NK-92 treated with Interleukin-12 subunit alpha and Interleukin-12 subunit beta, amount 100 ng/mL, for 24 hours (cell line): ENCODE measurements at places on chromosomes 4 and X.

DNA sequence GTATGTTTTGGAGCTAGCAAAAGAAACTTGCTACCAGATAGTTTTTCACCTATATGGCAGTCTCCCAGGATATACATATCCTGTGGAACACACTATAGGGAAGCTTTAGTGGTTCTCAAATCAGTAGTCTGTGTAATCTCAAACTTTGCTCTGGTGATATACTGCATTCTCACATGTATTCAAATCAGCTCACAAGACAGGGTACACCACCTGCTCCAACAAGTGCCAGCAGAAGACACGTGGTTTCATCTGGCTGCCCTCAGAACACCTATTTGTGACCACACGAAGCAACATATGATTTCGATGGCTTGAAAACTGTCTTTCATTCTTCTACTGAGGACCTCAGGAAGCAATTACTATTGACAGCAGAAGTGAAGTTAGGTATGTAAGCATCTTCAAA, 37.7 kb downstream of the BCLAF3 start:
- no peak for DNase-seq

GRCh38 chrX:38718311-38718710, 82.9 kb upstream of the MID1IP1 start:
- no peak for DNase-seq

DNA sequence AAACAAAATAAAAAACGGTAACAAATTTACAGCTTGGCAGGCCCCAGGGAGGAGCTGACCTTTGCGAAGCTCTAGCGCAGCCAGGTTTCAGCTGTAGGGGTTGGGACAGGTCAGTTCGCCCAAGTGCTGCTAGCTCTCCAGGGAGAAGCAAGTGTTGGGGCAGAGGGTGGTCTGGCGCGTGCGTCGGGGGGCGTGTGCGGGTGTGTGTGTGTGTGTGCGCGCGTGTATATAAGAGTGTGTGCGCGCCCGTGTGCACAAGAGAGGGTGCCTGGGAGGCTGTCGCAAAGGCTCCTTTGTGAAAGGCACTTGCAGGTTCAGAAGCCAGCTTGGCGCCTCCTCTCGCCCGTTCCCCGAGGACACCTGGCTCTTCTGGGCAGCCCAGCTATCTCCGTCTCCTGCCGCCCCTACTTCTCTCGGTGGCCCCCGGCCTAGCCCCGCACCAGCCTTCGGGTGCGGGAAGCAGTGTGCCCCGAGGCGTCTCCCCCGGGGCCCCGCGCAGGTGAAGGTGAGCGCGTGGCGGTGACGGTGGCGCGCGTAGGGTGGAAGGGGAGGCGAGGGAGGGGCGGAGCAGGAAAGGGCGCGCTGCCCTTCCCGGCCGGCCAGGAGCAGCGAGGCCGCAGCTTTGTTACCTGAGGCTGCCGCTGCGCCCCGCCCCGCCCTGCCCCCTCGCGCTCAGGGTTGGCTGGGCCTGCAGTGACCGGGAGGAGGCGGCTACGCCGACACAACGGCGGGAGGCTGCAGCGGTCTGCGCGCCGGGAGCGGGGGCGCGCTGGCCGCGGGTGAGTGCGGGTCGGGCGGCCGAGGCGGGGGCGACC, at the start of gene FHDC1:
Gene FHDC1 (plus strand): TSS at position 693 of the 815 bp plus-strand sequence. CDS start 6,735 bp downstream, outside the sequence.
- no peak for DNase-seq

DNA sequence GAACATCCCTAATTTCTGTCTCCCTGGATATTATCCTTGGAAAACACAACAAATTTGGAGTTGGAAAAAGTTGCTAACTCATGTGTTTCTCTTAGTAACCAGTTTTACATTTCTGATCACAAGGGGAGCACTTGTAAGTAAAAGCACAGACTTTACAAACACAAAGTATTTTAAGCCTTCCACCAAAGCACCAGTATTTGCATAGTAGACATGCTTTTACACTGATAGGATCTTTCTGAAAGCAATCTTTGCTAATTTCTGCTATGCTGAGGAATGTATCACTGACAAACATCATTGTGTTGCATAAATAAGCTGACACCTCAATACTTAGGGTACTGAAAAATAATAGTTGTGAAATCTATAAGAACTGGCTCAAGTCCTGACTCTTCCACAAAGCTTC, 100.6 kb downstream of the MID1 start:
- DNase-seq = no peak

GRCh38 chr4:154076921-154077320, 288.0 kb upstream of the SFRP2 start:
- DNase-seq = no peak

DNA sequence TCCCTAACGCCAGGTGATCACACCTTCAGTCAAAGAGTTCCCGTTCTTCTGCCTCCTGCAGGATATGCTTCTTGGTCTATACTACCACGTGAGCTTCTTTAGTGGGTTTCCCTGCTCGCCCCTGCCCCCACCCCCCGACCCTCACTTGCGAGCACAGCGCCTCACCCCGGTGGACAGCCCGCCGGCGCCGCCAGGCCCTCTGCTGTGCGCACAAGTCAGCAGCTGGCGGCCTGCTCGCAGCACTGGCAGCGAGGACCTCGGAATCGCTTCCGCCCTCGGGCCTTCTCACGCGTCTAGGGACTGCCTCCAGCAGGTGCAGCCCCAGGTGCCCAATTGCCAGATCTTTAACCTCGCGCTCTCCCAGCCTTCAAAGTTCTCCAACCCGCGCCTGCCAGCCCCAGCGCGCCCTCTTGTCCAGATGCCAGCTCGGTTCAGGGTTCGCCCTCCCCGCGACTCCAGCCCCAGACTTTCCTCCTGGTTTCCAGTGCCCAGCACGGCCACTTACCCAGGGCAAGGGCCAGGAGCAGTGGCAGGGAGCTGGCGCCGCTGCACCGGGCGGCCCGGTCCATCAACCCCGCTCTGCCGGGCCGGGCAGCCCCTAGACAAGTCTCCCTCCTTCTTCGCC, 454 bp downstream of the BTC start:
- no peak for DNase-seq

- DNase-seq = no peak
These were observed 17.8 kb downstream of the ZNF185 start for GRCh38 chrX:152915541-152916241.

GRCh38 chr4:87807402-87807801, 8.0 kb downstream of the IBSP start:
- no peak for DNase-seq

GRCh38 chr4:181595716-181596115, 647.5 kb upstream of the TENM3 start:
- no peak for DNase-seq

- no peak for DNase-seq
These were observed 62.9 kb upstream of the SMAD1 start for GRCh38 chr4:145418739-145419138.

DNA sequence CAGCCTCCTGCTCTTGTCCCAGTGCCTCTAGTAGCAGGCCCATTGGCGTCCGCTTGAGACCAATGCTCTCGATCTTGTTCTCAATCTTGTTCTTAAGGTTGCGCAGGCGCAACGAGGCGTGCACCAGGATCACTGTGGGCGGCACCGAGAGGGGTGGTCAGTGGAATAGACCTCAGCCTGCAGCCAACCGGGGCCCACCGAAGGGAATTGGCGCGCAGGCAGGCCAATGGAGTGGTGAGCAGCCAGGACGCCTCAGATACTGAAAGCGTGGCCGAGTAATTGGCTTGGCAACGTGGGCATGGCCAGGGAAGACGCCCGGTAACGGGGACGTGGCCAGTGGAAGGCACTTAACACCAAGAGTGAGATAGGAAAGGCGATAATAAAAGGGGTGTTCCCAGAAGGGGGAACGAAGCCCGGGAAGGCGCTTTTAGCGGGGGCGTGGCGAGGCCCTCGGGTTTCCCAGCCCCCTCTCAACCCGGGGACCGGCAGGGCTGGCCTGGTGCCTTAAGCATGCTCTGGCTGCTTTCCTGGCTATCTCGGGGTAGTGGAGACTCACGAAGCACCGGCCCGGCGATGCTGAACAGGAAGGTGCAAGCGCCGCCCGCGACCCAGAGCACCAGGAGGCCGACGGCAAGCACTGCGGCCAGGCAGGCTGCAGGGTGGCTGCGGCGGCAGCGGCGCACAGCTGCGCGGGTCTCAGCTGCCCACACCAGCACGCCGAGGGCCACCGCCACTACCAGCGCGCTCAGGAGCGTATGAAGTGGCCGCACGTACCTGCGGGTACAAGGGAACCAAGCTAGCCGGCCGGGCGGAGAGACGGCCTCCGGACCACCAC, 1.7 kb downstream of the PRAF2 start:
- no peak for DNase-seq

DNA sequence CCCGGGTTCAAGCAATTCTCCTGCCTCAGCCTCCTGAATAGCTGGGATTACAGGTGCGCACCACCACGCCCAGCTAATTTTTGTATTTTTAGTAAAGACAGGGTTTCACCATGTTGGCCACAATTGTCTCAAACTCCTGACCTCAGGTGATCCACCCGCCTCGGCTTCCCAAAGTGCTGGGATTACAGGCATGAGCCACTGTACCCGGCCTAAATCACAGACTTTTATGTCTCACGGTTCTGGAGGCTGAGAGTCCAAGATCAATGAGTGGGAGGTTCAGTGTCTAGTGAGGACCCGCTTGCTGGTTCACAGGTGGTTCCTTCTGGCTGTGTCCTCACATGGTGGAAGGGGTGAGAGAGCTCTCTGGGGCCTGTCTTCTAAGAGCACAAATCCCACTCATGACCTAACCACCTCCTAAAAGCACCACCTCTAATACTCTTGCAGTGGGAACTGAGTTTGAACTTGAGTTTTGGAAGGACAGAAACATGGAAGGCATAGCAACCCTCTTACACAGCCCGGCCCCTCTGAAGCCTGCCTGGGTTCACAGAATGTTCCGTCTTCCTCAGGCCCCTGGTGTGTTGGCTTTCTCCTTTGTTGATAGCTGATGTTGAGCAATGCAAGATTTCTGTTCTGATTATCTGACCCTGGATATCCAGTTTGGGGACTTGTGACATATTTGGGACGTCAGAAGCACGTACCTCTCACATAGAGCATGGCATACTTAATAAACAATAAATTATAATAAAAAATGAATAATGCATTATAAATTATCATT, 1.9 kb upstream of the AKAP17A start:
- DNase-seq = no peak

DNA sequence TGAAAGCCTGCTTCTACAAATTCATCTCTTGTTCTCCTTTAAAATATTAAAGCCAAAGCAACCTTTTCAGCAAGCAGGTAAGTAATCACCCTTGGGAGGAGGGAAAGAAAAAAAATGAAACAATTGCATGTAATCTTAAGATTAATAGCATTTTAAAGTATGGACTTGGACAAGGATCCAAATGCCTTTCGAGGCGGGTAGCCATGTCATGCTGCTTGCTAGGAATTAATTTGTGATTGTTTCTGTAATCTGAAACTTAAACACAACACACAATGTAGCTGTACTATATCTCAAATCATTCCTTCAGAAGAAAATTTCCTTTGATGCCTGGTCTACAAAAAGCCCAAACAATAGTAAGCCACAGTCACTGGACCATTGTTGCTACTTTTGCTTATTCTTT, 112.4 kb upstream of the CBR4 start:
- DNase-seq = no peak

DNA sequence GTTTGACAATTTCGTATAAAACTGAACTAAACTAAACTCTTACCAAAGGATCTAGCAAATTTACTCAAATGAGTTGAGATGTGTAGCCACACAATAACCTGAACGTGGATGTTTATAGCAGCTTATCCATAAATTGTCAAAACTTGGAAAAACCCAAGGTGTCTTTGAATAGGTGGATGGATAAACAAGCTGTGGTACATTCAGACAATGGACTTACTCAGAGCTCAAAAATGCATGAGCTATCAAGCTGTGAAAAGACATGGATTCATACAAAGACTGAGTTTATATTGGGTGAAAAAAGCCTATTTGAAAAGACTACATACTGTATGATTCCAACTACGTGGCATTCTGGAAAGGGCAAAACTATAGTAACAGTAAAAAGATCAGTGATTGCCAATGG, 69.5 kb downstream of the LARP1B start:
- DNase-seq = no peak

GRCh38 chr4:98994474-98995182, 893 bp upstream of the METAP1 start:
- DNase-seq = no peak

- no peak for DNase-seq
These were observed 297.4 kb upstream of the MAGEC2 start for GRCh38 chrX:142502441-142502840.

GRCh38 chr4:105232374-105232773, 85.7 kb downstream of the TET2 start:
- DNase-seq = no peak
